ENCODE measurements at places on chromosomes 13 and 19. TPM values are rescaled to one million over a fixed set of nuclear protein-coding genes. Genes with fewer than 3 reads are reported as not detected.

- peak; percentile 71 for DNase-seq
These were observed 5.2 kb downstream of the PPP1R14A start for GRCh38 chr19:38250821-38251563.

- DNase-seq: no peak
These were observed 9.6 kb upstream of the ZNRF4 start for GRCh38 chr19:5445561-5446055.

- DNase-seq: no peak
These were observed 73.9 kb upstream of the FNDC3A start for GRCh38 chr13:48901781-48902180.

DNA sequence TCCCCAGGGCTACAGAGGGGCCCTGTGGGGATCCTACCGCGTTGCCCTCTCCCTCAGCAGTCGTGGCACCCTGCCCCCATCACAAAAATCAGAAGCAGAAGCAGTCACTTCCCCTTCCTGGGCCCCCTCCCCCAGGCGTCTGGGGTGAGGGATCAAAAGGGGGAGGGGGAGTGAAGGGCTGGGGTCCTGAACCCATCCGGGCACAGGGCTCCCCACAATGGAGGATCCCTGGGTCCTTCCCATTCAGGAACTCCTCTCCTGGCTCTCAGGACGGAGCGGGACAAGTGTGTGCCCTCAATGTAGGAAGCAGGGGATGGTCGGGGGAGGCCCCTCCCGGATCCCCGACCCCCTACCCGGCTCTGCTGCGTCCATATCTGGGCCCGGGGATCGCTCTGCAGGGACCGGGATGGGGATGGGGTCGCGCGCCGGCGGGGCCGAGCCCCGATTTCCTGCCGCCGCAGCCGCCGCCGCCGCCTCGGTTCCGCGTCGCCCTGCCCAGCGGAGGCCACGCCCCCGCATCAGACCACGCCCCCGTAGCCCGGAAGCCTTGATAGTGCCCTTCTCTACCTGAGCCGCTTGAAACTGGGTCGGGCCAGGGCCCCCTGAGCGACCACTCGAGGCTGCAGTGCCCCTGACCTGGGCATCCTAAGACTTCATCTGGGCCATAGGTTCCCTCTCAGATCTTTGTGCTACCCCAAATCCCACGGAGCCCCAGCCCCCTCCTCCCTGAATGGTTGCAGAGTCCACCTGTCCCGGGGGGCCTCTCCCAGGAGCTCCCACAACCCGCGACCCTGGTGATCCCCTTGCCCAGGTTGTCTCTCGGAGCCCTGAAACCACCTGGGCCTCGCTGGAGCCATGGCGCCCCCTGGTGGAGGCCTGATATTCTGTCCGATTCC, at the start of gene GMIP:
Gene GMIP, minus strand, starts transcription at position 500 of the 896 bp plus-strand sequence. Its CDS starts 128 bp downstream, at position 372.
- DNase-seq: peak; percentile 96

GRCh38 chr19:35095667-35096368, 19.8 kb upstream of the FXYD3 start:
- no peak for DNase-seq

DNA sequence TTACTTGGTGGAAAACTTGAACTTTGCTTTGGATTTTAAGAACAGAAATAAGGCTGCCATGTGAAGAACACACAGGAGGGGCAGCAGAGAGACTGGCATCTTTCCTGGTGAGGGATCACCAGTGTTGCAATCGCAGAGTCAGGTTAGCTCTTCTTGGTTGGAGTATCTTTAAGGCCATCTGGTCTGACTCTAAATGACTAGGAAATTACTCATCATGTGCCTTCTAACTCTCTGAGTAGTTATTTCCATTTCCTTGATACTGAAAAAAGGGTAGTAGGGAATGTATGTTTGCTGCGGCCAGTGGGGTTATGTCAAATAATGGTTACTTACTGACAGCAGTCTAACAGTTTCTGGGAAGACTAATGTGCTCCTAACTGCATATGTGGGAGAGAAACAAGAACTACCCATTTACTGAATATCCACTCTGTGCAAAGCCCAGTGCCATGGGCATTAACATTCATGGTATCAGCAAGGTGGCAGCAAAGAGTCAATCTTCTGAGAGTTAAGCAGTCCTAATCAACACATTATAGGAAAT, 122.1 kb downstream of the COG6 start:
- DNase-seq: peak; percentile 59

DNA sequence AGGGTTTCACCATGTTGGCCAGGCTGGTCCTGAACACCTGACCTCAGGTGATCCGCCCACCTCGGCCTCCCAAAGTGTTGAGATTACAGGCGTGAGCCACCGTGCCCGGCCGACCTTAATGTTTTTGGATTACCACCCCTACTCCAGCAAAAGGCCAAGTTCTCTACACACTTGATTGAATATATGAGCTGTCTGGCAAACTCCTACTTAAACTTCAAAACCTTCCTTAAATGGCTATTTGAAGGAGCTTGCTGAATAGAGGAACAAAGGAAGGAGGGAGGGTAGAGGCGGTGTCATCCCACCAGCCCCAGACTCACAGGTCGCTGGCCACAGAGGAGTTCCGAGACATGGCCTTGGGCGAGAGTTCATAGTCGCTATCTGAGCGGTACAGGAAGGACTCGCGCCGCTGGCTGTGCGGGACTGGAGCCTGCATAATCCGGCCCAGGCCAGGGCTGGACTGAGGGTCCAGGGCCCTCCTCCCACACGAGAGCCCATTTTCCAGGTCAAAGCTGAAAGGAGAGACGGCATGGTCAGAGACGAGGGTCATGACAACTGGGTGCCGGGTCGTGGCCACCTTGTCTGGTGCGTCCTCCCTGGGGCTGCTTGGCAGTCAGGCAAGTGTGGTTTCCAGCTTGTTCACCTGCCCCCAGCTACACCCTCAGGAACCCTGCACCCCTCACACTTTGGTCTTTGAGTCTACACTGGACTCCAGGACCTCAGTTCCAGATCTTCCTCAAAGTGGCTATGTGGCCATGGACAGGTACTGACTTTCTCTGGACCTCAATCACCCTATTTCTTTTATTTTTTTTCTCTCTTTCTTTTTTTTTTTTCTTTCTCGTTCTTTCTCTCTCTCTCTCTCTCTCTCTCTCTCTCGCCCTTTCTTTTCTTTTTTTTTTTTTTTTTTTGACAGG, 4.2 kb downstream of the PDE4C start:
- DNase-seq: no peak

- DNase-seq: no peak
These were observed 58.3 kb upstream of the MED4 start for GRCh38 chr13:48153186-48153585.

The RGS9BP gene
- not detected for total RNA-seq

- no peak for DNase-seq
These were observed 1.1 kb downstream of the ATP13A1 start for GRCh38 chr19:19662344-19662743.

GRCh38 chr13:99034333-99035085, 56.6 kb upstream of the DOCK9 start:
- peak; percentile 72 for DNase-seq

GRCh38 chr13:87893186-87893585, 222.0 kb downstream of the SLITRK5 start:
- DNase-seq: no peak

DNA sequence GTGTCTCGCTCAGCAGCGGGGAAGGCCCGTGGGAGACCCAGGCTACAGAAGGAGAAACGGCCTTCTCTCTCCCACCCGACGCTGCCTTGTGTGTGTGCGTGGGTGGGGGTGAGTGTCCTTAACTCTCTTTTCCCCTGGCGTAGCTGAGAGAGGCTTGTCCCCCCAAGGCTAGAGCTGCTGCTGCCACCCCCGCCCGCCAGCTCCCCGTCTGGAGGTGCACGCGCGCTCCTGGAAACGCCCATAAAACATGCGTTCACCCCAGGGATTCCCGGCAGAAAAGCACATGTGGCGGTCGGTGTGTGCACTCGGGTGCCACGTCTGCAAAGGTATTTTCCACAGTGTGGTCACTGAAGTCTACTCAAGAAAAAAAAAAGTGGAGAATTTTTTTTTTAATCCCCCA, 36.1 kb downstream of the GADD45B start:
- DNase-seq: no peak

- DNase-seq: peak; percentile 45
These were observed 79.3 kb upstream of the GPR183 start for GRCh38 chr13:99386495-99386894.

The CD79A gene
- total RNA-seq: not detected

DNA sequence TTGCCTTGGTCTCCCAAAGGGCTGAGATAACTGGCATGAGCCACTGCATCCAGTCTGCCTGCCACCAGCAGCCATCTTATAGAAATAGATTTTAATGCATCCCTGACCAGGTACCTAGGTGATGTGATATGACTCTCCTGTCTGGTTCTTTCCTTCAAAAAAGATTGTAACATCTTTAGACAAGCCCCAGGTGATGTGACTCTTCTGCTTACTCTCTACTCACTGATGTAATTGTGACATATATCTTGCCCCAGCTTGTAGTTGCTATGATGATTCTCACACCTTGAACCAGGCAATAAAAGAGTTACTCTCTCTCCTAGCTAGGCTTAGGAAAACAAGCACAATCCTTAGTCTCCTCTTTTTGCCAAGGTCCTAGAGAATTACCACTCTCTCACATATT, 30.6 kb upstream of the ZNF681 start:
- no peak for DNase-seq

DNA sequence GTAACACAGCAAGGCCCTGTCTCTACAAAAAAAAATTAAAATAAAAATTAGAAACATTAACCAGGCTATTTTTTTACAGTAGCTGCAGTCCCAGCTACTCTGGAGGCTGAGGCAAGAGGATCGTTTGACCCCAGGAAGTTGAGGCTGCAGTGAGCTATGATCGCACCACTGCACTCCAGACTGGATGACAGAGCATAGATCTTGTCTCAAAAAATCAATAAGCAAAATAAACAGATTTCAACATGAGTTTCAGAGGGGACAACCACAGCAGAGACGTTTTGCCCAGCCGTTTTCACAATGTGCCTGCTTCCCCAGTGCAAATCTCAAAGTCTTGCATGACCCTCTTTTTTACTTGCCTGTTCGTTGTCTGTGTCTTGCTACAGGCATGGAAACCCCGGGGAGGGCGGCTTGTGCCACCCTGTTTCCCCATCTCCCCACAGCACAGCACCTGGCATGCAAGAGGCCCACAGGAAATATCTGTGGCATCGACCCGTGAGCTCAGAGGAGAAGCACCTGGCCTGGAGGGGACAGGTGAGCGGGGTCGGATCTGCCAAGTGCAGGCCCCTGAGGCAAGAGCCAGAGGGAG, 222.0 kb upstream of the ZNF507 start:
- no peak for DNase-seq

DNA sequence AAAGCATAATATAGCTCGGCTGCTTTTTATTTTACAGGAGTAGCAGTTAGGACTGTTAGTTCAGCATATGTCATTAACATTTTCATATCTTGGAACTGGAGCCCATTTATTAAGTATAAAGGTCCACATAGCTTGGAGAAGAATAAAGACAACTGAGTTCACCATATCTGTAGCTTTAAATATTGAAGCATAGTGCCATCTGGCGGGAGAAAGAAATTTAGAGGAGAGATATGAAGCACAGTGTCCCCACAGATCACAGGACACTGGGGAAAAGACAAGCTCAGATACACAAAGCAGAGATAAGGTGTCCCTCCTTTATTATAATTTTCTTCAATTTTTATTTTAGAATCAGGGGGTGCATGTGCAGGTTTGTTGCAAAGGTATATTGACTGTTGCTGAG, 104.7 kb upstream of the FREM2 start:
- DNase-seq: no peak

The MBD3L3 gene
- not detected for total RNA-seq

DNA sequence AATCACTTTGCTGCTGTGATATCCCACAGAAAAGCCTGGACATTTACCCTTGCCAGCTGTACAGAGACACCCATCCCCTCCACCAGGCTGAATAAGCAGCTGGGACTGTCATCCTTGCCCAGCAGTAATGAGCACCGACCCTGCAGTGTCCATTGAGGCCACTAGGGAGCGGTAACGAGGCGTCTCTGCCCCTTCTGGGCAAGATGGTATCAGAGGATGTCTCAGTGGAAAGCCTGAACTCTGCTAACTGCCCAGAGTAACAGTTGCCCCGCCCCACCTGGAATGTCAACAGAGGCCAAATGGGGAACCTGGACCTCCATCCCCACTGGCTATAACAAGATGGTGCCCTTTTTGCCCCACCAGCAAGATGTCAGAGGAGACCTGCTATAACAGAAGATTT, 22.8 kb upstream of the CEACAM20 start:
- peak; percentile 96 for DNase-seq

The GRIN2D gene
- 1.2 TPM for total RNA-seq

The VSTM1 gene
- total RNA-seq: not detected

DNA sequence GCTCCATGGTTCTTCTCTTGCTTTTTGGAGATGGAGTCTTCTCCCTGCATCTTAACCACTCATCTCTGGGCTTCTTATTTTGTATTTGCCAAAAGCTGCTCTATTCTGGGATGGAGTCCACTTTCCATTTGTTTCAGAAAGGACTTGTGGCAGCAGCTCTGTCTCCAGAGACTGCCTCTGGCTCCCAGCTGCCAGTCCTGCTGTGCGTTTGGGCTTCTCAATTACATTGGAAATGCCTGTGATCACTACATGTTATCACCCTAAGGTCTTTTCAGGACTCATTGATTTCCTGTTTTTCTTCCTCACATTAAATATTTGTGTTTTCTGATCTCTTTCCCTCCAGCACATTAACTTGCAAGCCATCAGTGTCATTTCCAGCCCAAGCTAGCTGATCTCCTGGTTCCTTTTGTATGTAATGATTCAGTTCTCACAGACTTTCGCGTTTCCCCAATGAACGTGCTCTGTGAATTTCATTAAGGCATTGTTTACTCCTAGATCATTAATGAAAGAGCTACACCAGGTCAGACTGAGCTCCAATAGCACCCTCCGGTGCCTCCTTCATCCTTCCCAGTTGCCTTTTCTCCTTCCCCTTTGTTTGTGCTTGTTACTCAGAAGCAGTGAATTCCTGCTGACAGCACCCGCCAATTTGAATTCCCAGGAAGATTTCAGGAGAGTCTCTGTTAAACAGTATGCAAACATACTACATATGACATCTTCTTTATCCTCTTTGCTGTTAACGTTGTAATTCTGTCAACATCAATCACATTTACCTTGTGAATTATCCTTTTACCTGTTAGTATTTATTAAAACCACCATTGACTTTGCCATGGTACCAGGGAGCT, 3.0 kb downstream of the CBY2 start:
- DNase-seq: no peak

The ACTMAP gene
- total RNA-seq: 29.8 TPM

GRCh38 chr19:46862974-46863632, 2.3 kb downstream of the ARHGAP35 start:
- no peak for DNase-seq

DNA sequence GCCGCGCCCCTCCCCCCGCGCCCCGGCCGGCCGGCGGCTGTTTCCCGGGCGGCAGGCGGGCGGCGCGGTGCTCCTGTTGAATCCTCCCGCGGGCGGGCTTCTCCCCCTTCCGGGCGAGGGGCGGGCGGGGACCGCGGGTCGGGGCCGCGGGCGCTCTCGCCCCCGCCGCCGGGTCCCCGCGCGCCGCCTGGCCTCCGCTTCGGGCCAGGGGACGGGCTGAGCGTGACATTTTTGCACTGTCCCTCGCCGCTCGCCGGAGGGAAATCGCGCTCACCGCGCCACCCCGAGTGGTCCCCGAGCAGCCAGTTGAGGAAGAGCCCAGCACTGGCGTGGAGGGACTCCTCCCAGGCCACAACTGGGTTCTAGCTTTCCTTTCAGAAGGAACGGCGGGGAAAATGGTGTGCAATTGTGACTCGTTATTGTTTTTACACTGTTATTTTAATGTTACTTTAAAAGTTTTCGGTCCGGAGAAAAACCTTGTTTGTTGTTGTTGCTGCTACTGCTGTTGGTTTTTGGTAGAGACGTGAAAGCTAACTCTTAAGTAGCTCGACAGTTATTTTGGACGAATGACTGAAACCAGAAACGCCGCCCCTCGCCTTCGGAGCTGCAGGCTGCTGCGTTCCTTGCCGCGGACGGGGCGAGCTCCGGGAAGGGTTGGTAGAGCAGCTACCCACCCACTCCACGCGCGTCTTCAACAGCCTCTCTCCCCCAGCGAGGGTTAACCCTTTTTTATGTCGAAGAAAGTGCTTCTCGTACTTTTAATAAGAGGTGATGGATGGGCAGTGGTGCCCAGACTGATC, 959 bp downstream of the PDS5B start:
- DNase-seq: peak; percentile 82

All from endodermal cell (in vitro differentiated cells).